Activated naive CD4-positive, alpha-beta T cell (primary cell): ENCODE measurements at places on chromosomes 11 and 22.

DNA sequence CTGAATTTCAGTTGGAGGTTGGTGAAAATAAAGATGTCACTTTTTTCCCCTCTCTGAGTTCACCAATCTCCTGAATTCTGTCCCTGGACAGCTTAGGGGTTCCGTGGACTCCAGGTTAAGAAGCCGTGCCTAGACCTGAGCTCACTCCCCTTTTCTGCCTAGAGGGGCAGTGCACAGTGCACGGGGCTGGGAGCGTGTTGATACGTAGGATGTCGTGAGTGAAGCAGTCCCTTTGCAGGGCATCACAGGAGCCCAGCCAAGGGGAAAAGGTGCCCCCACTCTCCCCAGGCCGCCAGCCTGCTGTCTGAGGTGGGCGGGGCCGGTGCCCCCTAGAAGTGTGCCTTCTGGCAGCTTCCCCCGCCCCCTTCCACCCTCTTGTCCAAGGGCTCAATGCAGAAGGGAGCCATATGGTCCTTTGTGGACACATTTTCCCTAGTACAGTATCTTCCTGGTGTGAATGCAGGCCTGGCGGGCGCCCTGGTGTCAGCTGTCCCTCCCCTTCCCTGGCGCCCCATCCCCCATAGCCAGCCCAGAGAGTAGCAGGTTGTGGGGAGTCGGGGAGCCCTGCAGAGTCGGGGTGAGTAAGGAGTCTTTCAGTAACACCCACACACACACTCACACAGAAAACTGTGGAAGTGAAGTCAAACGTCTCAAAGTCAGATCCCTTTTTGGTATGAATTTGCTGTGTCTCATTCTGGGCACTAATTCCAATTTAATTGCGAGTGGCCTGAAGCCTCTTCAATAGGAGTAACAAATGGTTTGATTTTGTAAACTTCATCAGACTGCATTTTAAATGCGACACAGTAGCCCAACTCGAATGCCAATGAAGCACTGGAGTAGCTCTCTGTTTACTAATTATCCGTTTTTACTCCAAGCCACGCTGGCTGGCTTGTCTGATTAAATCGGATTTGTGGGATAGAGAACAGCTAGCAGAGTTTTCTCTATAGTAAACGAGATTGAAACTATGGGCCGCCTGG, 67.5 kb upstream of the NNMT start:
- DNase-seq = no peak

DNA sequence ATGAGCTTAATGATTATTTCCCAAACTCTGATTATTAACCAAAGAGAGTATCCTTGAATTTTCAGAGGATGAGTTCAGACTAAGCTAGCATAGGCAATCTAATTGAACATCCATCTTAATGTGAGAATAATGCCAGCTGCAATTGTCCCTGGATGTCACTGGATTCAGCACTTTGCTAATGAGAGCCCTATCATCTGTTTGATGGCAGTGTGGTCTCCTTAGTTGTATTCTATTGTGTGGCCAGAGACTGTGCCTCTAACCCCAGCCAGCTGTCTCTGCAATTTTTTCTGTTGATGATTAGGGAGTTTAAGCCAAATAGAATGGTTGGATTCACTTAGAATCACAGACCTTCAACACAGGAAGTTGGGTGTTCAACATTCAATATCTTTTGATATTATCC, 1249.5 kb downstream of the FAM181B start:
- DNase-seq = no peak

GRCh38 chr11:119472186-119472855, 49.3 kb upstream of the THY1 start:
- DNase-seq = no peak

DNA sequence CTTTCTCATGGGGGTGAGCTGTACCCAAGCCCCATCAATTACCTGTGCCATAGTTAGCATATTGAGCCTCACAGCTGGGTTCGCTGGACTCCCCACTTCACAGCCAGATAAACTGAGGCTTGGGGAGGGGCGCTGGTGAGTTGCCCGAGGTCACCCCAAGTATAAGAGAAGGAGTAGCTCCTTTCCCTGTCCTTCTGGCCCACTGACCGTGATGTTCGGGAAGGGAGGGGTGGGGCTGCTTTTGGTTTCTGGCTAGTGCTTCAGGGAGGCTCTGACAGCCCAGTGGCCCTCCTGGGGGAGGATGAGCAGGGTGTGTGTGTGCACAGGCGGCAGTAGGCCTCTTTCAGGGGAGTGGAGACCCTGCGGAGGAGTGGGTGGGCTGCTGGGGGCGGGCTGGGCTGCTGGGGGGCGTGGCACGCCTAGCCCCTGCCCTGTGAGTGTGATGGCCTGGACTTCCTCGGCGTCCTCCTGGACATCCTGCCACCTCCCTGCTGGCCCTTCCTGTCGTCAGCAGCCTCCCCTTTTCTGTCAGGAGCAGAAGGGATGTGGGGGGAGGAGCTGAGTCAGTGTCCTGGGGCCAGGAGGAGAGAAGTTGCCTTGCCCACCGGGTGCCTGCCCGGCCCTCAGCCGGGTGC, 50.3 kb downstream of the TRIOBP start:
- DNase-seq = no peak

- DNase-seq = no peak
Measured at GRCh38 chr11:56876621-56877275, 112.0 kb upstream of the OR5AK2 start.

GRCh38 chr22:46028106-46028991, 51.4 kb upstream of the WNT7B start:
- no peak for DNase-seq

DNA sequence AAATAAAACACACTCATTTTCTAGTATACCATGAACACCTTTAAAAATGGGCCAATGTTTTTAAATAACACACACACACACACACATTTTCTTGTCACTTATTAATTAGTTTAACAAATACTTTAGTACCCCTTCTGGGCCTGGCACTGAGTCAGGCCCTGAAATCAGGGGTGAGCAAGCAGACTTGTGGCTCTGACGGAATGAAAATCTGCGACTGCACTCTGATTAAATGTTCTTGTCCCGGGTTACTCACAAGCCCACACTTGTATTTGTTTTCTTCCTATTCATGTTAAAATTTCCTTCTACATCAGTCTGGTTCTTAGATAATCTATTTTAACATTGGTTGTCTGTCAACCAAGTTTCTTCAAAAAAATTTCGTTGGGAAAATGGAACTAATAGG, 43.0 kb upstream of the PDGFD start:
- no peak for DNase-seq

DNA sequence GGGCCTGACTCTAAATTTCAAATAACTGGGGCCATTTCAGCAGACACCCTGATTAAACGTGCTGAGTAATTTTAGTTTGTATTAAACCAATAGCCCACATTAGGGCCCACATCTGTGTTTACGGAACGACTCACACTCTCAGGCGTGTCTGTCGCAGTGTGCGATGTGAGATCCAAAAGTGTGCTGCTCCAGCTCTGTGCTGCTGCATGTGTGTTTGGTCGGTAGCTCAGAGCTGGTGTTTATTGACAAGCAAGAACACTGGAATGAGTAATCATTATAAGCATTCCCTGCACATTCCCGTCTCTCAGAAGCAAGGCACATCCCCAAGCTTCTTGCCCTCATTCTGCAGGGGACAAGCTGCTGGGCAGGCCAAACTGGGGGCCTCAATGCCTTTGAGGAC, 7.8 kb downstream of the OPCML start:
- DNase-seq = no peak

- DNase-seq = no peak
Measured at GRCh38 chr11:24932110-24933000, 435.5 kb downstream of the LUZP2 start.

- DNase-seq = no peak
Measured at GRCh38 chr11:35127619-35128018, 11.4 kb upstream of the CD44 start.

DNA sequence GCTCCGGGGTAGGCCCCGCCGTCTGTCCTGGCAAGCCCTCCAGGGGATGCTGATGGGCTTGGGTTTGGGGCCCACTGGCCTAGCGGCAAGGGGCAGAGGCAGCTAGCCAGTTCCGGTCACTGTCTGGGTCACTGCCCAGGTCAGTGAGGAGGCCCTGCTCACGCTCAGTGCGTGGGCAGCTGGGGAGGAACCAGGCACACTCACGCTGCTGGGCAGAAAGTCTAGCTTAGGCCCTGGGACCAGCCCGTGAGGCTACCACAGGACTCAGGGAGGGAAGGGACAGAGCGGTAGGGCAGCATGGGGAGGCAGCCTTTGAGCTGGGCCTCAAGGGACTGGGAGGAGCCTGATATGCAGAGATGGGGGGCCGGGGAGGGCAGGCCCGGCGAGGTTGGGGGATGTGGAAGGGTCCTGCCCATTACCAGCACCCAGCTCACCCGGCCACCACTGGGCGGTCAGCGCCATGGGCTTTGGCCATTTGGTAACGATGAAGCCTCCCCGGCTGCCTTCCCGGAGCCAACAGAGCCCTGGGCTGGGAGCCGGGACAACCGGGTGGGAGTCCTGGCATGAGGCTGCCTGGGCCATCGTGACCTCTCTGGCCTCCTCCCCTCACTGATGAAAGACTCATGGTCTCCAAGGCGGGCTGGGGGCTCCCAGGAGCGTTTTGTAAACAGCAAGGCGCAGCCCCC, 14.2 kb downstream of the SHISAL1 start:
- no peak for DNase-seq

GRCh38 chr11:65654375-65655349, 8.1 kb downstream of the RELA start:
- DNase-seq = no peak
